Activated B cell treated with CpG ODN at 0.5 μM for 24 hours (primary cell): ENCODE measurements at places on chromosomes 16 and 17.

GRCh38 chr16:4713663-4714501, 20.2 kb downstream of the ANKS3 start:
- no peak for DNase-seq

DNA sequence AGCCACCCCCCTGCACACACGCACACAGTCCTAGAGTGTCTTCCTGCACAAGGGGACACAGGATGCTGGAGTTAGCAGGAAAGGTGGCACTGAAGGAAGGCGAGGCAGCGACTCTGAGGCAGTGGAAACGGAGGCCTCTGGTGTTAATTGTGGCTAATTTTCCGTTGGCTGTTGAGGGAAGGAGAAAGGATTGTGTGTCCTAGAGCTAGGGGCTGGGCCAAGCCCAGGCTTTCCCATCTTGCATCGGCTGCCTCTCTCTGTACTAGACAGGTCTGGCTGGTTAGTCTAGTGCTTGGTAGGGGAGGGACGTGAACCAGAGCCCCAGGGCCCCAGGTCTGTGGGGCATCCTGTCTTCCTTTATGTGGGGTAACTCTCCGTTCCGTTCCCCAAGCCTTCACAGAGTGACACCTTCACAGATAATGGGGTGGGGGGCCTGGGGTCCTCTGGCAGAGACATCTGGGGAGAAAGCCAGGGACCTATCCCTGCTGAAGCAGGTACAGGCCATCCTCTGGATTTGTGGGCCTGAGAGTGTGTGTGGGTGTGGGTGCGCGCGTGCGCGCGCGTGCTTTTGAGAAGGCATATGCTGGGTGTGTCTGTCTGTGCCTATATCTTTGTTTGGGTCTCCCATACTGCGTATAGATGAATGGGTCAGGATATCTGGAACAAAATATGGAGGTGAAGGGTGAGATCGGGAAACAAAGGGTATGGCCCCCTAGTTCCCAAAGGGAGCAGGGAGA, at the start of gene CHD3:
Gene CHD3 (plus strand): TSS at position 606 of the 737 bp plus-strand sequence. CDS start 212 bp downstream, outside the sequence.
- no peak for DNase-seq

GRCh38 chr17:14061666-14062560, 7.4 kb upstream of the COX10 start:
- DNase-seq = no peak

GRCh38 chr17:73722165-73722564, 77.9 kb upstream of the SDK2 start:
- DNase-seq = no peak

GRCh38 chr16:19499481-19499880, 22.4 kb downstream of the GDE1 start:
- DNase-seq = no peak

GRCh38 chr16:89295915-89296314, 78.4 kb downstream of the ZNF778 start:
- DNase-seq = no peak

DNA sequence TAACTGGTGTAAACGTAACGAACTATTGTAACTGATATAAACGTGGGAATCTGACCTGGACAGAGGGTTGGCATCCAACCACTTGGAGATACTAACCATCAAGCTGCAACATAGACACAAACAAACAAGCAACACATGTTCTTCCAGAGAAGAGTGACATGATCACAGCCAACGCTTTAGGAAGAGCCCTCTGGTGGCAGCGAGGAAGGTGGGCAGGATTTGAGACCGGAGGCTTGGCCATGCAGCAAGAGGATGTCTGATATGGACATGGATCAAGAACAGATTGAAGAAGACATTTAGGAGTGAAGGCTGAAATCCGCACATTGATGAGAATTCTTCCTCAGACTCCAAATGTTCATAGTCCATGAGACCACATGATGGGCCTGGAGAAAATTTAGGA, 40.3 kb upstream of the TNRC6A start:
- DNase-seq = no peak

DNA sequence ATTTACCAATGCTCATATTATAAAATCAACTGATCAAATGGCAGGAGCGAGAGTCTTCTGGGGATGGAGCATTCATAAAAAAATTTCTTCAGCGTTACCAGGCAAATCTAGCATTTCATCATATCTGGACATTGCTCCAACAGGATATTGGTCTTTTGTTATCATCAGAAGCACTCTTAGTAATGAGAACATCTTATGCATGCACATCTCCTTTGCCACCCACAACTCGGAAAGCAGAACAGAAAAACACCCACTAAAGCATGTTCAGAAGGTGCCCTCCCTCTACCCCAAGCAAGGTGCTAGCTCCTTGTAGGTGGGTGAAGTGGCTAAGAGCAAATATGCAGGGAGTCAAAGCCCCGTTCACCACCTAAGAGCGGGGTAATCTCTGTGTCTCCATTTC, 18.9 kb downstream of the ARHGAP17 start:
- DNase-seq = no peak

DNA sequence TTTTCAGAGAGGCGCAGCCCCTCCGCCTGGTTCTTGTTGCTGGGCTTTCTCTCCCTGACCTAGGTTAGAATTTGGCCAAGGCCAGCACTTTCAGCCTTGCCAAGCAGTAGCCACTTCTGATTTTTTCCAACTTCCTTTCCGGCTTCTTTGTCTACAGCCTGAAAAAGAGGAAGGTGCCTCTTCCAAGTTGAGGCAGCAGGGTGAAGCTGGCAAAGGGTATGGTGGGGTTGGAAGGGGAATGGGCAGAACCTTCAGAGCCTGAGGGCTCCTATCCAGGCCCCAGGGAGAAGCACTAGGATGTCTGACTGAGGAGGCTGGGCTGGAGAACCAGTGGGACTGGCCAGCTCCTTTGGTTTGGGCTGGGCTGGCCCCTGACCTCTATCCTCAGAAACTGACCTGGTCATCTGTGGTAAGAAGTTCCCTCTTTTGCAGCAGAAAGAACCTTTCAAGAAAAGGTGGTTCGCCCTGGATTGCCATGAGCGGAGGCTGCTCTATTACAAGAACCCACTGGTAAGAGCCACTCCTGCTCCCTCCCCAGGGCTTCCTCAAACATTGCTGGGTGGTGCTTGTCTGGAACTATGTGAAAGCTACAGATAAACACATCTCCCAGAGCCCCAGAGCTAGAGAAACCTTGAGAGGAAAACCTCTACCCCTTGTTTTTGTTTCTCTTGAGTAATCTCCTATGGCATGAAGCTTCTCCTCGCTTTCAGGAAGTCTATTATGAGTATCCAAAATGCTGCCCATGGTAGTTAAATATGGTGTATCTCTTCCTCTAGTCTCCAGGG, 16.6 kb upstream of the RNF135 start:
- no peak for DNase-seq

DNA sequence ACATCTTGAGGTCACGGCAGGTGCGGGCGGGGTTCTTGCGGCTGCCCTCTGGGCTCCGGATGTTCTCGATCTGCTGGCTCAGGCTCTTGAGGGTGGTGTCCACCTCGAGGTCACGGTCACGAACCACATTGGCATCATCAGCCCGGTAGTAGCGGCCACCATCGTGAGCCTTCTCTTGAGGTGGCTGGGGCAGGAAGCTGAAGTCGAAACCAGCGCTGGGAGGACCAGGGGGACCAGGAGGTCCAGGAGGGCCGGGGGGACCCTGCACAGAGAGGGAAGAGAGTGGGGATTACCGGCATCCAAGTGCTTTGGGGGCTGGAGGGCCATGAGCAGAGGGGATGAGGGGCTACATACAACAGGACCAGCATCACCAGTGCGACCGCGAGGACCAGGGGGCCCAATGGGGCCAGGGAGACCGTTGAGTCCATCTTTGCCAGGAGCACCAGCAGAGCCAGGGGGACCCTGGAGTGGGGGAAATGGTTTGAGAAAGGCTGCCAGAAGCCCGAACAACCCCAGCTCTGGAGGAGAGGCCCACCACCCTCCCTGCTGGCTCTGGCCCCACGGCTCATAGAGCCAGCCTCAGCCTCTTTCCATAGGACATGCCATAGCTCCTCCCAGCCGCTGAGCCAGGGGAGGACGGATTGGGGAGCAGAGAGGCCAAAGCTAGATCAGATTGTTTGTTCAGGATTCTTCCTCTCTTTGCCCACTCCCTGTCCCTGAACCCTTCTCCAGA, 14.6 kb downstream of the COL1A1 start:
- no peak for DNase-seq

DNA sequence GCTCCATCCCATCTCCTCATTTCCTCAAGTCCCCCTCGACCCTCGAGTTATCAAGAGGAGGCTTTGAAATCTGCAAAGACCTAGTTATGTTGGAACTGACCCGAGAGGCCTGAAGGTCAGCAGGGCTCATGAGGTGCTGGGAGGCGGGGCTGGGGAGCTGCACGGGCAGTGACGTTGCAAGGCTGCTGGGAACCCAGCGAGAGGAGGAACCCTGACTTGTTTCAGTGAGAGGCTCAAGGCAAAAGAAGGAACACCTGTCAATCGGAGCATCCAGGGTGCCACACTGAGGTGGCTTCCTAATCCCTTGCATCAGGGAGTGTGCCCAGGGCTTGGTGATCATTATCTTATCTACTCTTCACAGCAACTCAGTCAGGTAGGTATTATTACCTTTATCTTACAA, 86.9 kb downstream of the CDH11 start:
- DNase-seq = no peak

GRCh38 chr16:49748322-49748721, 107.6 kb downstream of the ZNF423 start:
- DNase-seq = no peak

DNA sequence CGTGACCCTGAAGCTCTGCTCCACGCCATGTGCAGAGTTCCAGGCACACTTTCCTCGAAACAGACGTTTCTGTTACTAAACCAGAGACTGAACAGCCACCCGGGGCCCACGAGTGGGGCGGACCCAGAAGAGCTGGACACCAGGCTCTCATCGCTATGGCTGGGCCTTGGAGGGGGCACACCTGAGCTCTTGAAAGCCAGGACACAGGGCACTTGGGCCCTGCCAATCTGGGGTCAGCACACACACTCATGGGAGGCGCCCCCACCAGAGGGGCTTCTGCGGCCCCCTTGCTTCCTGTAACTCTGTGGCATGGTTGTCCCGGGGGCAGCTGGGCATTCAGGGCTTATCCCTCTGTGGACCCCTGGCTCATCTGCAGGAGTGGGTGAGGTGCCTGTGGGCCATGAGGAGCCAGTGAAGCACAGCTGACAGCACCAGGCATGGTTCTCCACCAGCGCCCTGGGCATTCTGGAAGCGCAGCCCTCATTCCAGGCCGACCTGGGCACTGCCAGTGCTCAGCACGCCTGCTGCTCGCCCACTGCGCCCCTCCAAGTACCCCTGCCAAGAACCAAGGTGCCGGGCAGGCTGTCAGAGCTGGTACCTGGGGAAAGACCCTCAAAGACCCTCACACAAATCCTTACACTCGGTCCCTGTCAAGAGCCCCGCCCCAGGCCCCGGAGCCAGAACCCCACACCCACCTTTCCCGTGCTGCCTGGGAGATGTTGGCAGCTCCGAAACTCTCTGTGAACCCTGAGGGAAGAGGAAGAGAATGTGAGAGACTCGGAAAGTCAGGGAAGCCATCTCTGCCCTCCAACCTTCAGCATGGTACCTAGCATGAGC, 61.1 kb downstream of the IL21R start:
- DNase-seq = no peak

DNA sequence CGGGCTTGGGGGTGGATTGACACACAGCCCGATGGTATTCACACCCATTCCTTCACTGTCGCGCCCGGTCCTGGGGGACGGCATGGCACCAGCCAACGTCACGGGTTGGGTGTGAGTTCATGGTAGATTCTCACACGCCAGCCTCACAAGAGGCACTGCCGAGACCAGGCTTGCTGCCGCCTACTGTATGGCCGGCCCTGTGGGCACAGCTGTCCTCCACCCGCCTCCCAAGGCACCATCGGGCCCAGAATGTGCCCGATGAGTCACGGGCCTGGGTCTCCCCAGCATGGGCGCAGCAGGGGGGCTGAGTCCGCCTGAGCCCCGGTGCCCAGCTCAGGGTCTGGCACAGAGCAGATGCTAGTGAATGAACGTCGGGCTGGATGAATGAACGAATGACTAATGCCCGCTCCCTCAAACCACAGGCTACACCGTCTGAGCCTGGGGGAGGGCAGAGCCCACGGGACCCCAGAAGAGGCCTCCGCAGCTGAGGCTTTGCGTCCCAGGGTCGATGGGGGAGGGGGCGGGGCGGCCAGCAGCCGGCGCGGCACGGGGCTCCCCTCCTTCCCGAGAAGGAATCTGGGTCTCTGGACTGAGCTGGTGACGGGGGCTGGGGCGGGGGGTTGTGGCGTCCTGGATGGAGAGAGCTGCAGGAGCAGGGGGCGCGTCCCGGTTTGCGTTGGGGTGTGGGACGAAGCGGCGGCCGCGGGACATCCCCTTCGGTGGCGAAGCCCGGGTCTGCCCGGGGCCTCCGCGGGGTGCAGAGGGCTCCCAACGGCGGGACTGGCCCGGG, 829 bp downstream of the PITPNM3 start:
- DNase-seq = peak; percentile 27

- DNase-seq = no peak
Measured at GRCh38 chr16:6317934-6318333, 1014.7 kb upstream of the RBFOX1 start.

DNA sequence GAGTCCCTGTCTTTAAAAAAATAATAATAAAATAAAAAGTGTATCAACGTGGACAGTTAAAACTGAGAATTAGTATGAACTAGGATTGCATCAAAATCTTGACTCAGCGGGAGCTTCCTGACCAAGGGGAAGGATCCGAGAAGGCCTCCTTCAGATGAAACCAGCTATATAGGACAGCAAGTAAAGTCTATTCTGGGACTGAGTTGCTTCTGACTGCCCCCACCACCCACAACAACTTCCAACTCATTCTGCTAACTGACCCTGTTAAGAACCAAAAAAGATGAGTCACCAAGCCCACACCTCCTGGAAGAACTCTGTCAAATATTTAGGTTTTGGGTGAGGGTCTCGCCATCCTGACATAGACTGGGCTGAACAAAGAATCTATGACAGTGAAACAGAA, 24.9 kb downstream of the MPP3 start:
- no peak for DNase-seq

GRCh38 chr17:55988861-55989260, 164.4 kb upstream of the ANKFN1 start:
- DNase-seq = no peak

GRCh38 chr16:78392585-78393195, 293.2 kb downstream of the WWOX start:
- DNase-seq = no peak

DNA sequence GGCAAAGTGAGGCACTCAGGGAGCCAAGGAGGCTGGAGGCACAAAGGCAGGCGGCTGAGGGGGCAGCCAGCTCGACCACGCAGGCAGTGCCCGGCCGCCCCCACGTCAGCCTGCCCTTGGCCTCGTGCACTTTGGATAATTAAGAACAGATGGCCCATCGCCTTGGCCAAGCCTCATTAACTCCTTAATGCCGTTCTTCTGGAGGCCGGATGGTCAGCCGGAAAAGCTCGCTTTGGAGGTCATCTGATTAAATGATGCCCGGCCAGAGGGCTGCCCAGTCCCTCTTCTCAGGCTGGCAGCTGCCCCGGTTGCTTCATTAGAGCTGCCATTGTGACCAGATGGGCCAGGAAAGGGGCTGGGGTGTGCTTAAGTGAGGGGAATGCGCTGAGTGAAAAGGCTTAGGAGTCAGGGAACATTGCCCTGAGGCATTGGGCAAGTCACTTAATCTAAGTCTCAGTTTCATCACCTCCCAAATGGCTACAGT, 364.0 kb downstream of the NPIPA8 start:
- no peak for DNase-seq

GRCh38 chr16:54285414-54286089, 1.0 kb downstream of the IRX3 start:
- DNase-seq = no peak

- DNase-seq = no peak
Measured at GRCh38 chr16:79283578-79283977, 317.0 kb downstream of the MAF start.

- DNase-seq = no peak
Measured at GRCh38 chr16:80164966-80165550, 375.7 kb upstream of the DYNLRB2 start.

GRCh38 chr17:71828182-71828596, 292.6 kb upstream of the SOX9 start:
- DNase-seq = no peak

- no peak for DNase-seq
Measured at GRCh38 chr16:15032547-15033308, 23.1 kb downstream of the NTAN1 start.
